ENCODE measurements at places on chromosomes 4 and X.

GRCh38 chr4:26619784-26620183 is 35.9 kb downstream of the TBC1D19 start:
- no peak for DNase-seq

DNA sequence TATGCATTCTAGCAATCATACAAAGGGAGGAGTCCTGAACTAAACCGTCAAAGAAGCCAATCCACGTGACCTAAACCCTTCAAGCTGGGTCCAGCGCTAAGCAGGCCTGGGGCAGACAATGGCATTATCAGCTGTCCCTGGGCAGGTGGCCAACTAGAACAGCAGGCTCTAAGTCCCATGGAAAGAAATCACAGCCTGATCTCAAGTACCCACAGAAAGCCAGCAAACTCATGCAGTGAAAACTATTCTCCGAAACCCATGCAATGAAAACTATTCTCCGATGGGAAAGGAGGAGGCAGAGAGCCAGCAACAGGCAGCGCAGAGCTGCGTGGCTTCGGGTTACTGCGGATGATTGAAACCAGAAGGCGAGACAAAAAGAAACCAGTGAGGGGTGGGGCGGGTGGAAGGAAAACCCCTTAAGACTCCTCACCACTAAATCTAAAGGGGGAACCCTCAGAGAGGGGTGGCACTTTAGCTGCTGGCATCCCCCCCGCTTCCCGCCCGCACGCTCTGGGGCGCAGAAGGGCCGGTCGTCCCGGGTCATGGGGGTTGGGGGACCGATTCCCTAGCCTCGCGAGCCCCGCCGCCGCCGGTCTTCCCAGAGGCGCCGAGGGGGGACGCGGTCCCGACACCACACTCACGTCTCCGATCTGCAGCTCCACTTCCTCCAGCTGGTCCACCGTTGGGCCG is 567 bp downstream of the C4orf46 start:
- peak; percentile 75 for DNase-seq

DNA sequence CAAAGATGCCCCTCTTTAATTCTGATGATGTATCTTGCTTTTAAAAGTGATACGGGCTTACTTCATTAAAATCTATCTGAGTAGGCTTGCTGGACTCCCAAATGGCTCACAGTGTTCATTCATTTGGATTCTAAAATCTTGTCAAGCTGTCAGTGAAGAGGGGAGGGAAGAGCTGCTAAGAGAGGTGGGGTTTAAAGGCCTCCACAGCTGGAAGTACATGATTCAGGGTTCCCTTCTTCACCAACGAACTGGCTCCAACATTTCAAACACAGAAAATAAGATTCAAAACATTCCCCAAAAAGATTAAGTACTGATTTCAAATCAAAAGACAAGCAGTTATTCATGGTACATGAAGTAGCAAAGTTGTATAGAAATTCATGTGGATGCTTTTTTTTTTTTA is 133.0 kb upstream of the NAP1L5 start:
- no peak for DNase-seq

GRCh38 chr4:165635381-165635780 is 237.7 kb upstream of the TLL1 start:
- no peak for DNase-seq

- DNase-seq: no peak
Observed at GRCh38 chr4:37723067-37723466, 36.9 kb upstream of the RELL1 start.

DNA sequence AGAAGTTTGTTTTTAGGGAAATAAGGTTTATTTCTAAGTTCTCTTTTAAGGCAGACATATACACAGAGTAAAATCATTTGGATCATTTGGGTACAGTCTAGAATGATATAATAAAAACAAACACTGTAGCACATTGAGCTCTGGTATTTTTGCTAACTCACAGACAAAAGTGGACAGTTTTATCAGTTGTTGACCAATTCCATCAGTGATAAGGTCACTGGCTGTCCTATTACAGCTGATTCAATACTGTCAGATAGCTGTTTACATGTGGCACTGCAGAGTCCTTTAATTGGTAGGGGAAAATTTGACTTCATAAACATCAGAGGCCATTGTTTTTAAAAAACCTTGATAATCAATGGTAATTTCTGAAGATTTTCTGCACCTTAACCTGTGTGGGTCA is 3.5 kb downstream of the IBSP start:
- DNase-seq: no peak

DNA sequence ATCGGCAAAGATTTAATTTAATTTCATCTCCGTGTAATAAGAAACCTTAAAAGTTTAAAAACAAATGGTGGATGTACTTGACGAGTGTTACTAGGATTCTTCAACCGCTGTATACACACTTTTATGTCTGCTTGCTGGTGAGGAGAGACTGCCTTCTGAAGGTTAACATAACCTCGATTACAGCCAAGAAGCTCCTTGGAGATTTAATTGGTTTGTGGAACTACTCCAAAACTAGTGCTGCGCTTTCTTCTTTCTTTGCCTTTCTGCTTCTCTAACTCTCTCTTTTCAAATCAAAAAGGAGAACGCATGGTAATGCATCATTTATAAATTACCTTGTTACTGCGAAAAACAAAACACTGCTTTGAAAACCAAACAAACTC is 109.0 kb downstream of the ANTXR2 start:
- no peak for DNase-seq

- DNase-seq: peak; percentile 26
Observed at GRCh38 chrX:136209016-136209738, 42.0 kb downstream of the MAP7D3 start.

DNA sequence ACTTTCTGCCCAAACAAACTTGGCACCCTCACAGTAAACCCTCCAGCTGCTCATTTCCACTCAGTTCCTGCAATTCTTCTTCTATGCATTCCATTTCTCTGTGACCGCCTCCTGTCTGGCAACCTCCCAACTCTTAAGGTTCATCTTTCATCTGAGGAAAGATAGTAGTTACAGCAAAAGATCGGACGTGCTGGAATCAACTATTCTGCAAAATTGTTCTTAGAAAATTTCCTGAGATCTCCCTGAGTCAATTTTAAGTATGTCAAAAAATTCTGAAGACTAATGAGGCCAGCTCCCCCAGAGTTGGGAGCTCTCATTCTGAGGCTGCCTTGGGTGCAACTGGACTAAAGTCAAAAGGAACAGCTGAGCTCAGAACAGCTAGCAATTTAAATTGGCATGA is 1026.0 kb downstream of the ADGRL3 start:
- no peak for DNase-seq

- no peak for DNase-seq
Observed at GRCh38 chr4:153529646-153530045, 63.5 kb downstream of the TMEM131L start.

DNA sequence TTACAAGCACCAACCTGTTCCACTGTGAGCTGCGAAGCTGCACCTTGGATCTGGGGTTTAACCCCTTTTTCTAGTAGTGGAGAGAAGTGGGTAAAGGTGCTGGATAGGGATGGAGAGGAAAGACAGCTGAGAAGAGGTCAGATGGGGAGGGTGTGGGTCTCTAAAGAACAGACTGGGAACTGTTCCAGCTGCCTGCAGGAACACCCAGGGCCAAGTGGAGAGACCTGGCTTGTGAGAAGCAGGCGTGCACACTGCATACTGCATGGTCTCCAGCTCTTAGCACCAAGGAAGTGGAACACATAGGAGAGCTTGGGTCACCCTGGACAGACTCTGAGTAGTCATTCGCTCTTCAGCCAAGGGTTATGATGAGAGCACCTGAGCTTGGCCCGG is 16.1 kb downstream of the BCOR start:
- DNase-seq: no peak

DNA sequence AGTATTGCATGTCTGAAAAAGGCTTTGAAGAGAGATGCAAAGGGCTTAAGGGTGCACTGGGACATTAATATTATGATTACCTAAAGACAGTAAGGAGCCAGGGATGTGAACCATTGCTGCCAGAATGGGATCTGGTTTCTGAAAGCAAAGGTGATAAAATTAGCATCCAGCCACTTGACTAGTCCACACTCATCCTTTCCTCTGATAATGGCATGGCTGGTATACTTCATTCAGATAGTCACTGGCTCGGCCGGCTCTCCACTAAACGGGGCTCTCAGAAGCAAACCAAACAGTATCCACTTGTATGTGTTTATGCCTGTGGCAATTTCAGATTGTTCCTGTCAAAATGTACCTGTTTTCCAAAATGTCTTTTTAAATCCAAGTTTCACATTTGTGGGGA is 46.4 kb downstream of the MAMLD1 start:
- DNase-seq: no peak

- DNase-seq: no peak
Observed at GRCh38 chr4:117660668-117661067, 373.6 kb upstream of the NDST3 start.

- DNase-seq: no peak
Observed at GRCh38 chr4:132427125-132427524, 722.0 kb upstream of the PCDH10 start.

- no peak for DNase-seq
Observed at GRCh38 chr4:93467484-93468155, 360.9 kb upstream of the ATOH1 start.

GRCh38 chrX:100677611-100678181 is 33.7 kb downstream of the SRPX2 start:
- DNase-seq: no peak

- DNase-seq: no peak
Observed at GRCh38 chr4:7734651-7735260, 204.9 kb downstream of the AFAP1 start.
